ENCODE measurements at places on chromosomes 6 and 20.
A peak's percentile ranks its signal among the peaks of the same experiment; 100 is the strongest.

DNA sequence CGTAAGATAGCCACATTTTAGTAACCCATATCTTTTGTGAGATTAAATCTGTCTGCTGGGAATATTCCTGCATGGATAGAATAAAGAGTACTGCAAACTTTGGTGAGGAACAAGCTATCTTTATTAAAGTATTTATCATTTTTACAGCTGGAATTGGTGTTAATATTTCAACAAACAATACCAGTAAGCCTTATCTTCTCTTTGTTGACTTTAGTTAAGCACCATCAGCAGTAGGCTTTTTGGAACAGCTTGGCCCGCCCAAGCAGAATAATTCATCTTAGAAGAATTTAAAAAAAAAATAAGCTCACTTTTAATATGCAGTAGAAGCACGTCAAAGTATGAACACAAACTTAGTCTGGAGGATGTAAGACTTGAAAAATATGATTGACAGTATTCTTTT is 917.8 kb upstream of the ADGRB3 start:
- DNase-seq = no peak

- peak; percentile 75 for DNase-seq
These were observed 93.8 kb downstream of the GMPR start for GRCh38 chr6:16332175-16332542.

DNA sequence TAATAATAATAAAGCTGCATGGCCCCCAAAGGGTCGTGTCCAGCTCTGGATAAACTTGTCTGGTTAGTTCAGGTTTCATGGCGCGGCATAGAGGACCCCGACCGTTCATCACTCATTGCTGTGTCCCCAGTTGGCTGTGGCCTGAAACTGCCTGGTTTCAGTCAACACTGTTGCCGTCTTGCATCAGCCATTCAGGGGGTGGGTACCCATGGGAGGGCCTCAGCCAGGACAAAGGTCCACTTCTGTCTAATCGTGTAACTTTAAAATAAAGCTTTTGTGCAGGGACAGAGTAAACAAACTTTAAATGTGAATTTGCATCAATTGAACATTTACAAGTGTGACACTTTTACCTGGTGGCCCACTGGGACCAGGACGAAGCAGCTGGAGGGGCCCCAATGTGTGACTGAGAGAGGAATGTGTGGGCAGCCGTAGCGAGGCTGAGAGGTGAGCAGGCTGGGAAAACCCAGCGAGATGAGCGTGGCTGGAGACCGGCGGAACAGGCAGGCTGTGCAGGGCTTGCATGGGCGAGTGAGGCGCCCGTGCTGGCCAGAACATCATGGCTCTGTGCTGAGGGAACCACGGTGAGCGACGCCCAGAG is 22.3 kb upstream of the UNC93A start:
- no peak for DNase-seq

DNA sequence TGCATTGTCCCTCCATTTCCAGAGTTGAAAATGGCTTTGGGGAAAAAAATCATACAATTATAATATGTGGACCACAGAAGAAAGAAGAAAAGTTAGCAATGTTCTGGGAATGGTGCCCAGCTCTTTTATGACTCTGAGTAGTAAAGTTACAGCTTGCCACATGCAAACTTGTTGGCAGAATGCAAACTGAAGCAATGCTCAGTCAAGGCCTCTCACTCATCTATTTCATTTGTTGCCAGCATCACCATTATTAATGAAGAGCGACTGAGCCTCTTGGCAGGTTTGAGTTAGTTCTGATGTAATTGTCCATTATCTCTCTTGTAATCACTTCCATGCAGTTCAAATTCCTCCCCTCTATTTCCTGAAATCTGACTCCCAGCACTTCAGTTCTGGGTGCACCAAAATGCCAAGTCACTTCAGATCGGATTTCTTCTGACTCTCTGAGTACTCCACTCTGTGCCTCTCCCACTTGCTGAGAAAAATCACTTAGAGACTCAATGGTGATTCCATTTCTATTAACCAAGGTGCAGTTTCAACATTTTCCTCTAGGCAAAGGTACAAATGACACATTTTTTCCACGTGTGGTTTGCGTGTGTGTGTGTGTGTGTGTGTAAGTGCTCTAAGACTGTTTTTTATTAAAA is 154.4 kb upstream of the STMND1 start:
- DNase-seq = peak; percentile 49

DNA sequence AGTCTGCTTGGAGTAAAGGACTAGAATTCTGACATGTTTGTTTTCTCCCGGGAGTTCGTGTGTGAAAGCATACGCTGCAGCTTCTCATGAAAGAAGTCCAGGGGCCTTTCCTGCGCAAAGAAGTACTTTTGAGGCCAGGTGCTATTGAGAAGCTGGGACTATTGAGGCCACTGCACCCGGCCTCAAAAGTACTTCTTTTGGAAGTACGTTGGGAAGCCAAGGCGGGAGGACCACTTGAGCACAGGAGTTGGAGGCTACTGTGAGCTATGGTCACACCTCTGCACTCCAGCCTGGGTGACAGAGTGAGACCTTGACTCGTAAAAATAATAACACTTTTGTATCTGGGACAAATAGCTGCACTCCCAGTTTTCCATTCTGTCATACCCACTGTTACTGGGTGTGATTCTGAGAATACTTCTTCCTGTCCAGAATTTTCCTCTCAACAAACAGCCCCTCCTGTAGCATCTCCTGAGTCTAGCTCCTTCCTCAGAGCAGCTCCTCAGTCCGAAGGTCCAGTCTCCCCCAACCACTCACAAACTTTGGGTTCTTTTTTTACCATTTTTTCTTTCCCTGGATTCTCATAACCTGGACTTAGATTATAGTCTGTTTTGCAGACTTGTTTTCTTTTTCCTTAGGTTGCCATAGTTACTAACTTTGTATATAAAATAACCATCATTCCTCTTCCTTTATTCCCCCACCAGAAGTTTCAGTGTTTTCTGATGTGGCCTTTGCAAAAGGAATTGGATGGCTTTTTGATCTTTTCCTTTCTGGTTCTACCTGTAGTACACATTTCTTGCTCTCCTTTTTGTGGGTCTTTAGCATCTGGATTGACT is 12.7 kb downstream of the STK35 start:
- no peak for DNase-seq

Data from SJSA1 (cell line).